ENCODE measurements at places on chromosomes 7 and 10. TPM values are rescaled to one million over a fixed set of nuclear protein-coding genes. Genes with fewer than 3 reads are reported as not detected.

GRCh38 chr7:44291066-44291732, 34.2 kb downstream of the CAMK2B start:
- no peak overlapping the region for H3K27ac ChIP-seq
- H3K27me3 ChIP-seq: no peaks in the 10 kb centered on the region
- no peaks in the 10 kb centered on the region for H3K36me3 ChIP-seq
- H3K4me3 ChIP-seq: no peak overlapping the region
- DNase-seq: no peak
- no peaks in the 10 kb centered on the region for H3K4me1 ChIP-seq

DNA sequence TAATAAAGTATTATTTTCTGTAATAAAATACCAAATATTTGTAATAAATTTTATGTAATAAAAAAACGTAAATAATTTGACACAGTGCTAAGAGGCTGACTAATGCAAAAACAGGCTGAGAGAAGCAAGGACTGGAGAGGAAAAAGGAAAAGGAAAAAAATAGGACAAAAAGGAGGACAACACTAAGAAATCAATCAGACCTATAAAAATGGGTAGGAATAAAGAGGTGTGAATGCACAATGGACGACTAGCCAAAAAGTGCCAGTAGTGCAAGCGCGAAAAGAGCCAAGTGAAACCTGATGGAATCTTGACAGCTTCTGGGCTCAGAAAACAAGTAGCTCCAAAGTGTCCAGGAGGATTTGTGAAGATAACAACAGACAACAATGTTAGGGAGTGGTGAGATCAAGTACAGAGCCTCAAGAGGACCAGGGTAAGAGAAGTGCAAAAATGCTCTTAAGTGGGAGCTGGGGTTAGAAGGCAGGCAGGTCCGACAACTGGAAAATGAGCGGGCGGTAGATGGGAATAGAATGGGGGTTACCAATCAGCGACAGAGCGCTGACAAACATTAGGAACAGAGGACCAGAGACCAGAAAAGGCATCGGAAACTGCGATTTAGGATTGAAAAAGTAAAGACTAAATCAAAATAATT, 1.2 kb downstream of the BRAF start:
- H3K27me3 ChIP-seq: no peaks in the 10 kb centered on the region
- H3K4me1 ChIP-seq: peaks cover 38% of the 10 kb centered on the region
- peak overlapping the region; percentile 96 for H3K4me3 ChIP-seq

DNA sequence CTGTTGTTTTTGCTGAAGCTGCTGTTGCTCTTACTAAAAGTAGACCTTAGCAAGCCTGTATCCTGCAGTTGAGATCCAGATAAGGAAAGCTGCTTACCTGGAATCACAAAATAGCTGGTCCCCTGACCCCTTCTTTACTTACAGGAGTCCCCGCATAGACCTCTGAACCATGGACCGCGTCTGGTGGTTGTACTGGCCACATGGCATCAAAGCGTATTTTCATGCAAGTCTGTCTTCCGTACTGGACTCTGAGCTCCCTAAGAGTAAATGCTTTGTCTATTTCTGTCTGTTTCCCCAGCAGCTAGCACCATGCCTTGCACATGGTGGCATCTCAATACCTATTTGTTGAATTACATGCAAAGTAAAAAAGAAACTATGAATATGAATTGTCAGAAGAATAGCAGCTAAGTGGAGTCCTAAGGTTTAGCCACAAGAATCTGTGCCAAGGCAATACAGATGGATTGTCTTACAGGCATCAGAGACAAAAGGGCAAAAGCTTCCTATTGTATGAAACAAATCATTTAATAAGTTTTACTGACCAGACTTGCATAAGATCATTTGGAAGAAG, 159.2 kb downstream of the PAXIP1 start:
- no peaks in the 10 kb centered on the region for H3K36me3 ChIP-seq
- no peak overlapping the region for H3K27ac ChIP-seq
- H3K27me3 ChIP-seq: no peaks in the 10 kb centered on the region
- no peak for DNase-seq
- H3K4me1 ChIP-seq: no peaks in the 10 kb centered on the region
- no peak overlapping the region for H3K4me3 ChIP-seq

GRCh38 chr10:96858706-96859050, 26.6 kb downstream of the LCOR start:
- H3K4me3 ChIP-seq: no peak overlapping the region
- peaks cover 52% of the 10 kb centered on the region for H3K4me1 ChIP-seq
- H3K36me3 ChIP-seq: no peaks in the 10 kb centered on the region
- no peak overlapping the region for H3K27ac ChIP-seq
- DNase-seq: no peak

DNA sequence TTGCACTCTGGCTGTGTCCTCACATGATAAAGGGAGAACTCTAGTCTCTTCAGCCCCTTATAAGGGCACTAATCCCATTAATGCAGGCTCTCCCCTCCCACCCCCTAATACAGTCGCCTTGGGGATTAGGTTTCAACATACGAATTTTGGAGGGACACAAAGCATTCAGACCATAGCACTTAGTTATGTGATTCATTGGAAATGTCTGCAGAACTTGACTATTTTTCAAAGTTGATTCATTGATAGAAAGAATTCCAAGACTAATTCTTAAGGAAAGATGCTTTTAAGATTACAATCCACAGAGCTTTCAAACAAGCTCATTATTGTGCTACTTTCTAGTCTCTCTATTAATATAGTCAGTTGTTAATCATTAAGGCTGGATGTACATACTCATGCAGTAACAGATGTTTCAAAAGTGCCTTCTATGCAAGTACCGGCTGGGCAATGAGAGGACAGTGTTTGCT, 85.3 kb upstream of the RPA3 start:
- no peaks in the 10 kb centered on the region for H3K4me1 ChIP-seq
- H3K27me3 ChIP-seq: no peaks in the 10 kb centered on the region
- no peak for DNase-seq
- H3K27ac ChIP-seq: no peak overlapping the region
- H3K36me3 ChIP-seq: no peaks in the 10 kb centered on the region
- H3K4me3 ChIP-seq: no peak overlapping the region

GRCh38 chr10:127198721-127199120, 2.3 kb upstream of the INSYN2A start:
- H3K27me3 ChIP-seq: no peaks in the 10 kb centered on the region
- H3K27ac ChIP-seq: no peak overlapping the region
- DNase-seq: no peak
- H3K4me1 ChIP-seq: peaks cover 18% of the 10 kb centered on the region
- no peaks in the 10 kb centered on the region for H3K36me3 ChIP-seq

DNA sequence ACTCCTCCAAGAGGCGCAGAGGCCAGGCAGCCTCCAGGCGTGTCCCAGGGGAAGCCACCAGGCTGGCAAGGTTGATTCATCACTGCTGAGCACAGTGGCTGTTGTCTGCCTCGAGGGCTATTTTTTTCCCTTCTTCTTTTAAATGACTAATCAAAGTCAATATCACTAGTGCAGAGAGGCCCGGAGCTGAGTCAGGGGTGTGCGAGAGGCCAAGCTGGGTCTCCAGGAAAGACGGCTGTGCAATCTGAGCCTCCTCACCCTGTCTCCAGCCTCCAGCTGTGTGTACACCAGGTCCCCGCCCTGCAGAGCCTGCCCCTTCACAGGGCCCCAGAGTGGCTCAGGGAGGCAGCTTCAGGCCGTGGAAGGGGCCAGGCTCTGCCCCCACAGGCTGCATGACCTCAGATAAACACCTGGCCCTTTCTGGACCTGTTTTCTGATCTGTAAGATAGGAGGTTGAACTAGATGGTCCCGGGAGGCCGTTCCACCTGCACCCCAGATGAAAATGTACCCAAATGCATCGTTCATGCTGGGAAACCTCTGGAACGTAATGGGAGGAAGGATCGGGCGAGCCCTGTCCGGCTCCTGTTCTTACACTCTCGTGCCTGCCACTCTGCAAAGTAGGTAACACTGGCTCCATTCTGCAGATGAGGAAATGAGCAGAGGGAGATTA, 3.7 kb downstream of the STX1A start:
- DNase-seq: no peak
- H3K27ac ChIP-seq: peak overlapping the region; percentile 71
- H3K27me3 ChIP-seq: no peaks in the 10 kb centered on the region
- H3K4me1 ChIP-seq: peaks cover 46% of the 10 kb centered on the region

GRCh38 chr7:155893176-155893575, 80.9 kb upstream of the SHH start:
- no peaks in the 10 kb centered on the region for H3K27me3 ChIP-seq
- H3K4me3 ChIP-seq: no peak overlapping the region
- DNase-seq: no peak
- H3K27ac ChIP-seq: no peak overlapping the region
- no peaks in the 10 kb centered on the region for H3K4me1 ChIP-seq

DNA sequence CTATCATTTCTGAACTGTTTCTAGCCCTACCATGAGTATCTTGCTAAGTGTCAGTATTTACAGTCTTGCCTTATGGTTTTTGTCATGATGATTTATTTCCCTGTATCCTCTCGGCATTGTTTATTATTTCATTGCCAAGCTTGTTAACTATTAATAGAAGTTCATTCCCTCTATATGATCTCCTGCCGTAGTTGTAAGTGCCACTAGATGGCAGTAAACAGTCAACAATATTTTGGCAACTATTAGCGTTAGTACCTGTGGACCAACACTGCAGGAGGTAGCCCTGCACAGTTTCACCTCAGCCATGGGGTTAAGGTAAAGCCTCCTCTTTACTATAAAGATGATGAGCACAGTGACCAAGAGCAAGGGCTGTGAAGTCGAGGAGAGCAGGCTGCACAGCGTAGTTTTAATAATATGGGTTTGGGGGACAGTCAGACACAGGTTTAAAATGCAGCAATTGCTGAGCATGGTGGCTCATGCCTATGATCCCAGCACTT, 26.1 kb upstream of the CCNJ start:
- no peaks in the 10 kb centered on the region for H3K36me3 ChIP-seq
- H3K27ac ChIP-seq: no peak overlapping the region
- no peak overlapping the region for H3K4me3 ChIP-seq
- DNase-seq: no peak
- H3K4me1 ChIP-seq: peaks cover 4% of the 10 kb centered on the region

GRCh38 chr10:75663947-75664664, 232.7 kb downstream of the LRMDA start:
- H3K4me3 ChIP-seq: no peak overlapping the region
- H3K36me3 ChIP-seq: no peaks in the 10 kb centered on the region
- peaks cover 16% of the 10 kb centered on the region for H3K4me1 ChIP-seq
- H3K27me3 ChIP-seq: no peaks in the 10 kb centered on the region

Gene WEE2
- total RNA-seq: not detected

Gene FBXL13
- 0.98 TPM for total RNA-seq

Gene SEMA4G
- 6.4 TPM for total RNA-seq

Gene LIPN
- total RNA-seq: not detected

Gene CPA2
- not detected for total RNA-seq
